ENCODE measurements at places on chromosomes 6 and 20. TPM values are rescaled to one million over a fixed set of nuclear protein-coding genes. Genes with fewer than 3 reads are reported as not detected.

DNA sequence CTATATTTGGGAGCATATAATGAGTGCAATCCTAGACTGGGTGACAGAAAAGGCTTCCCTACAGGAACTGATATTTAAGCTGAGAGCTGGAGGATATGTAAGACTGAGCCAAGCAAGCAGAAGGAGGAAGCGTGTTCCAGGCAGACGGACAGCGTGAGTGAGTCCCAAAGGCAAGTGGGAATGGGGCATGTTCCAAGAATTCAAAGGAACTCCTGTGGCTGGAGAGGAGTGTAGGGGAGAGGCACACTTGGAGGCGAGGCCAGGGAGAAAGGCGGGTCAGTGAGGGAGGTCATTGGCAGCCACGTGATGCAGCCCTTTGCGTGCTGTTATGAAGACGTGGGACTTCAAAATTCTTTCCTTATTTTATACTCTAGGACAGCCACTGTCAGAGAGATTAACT is 27.9 kb upstream of the SGK1 start:
- H3K4me3 ChIP-seq, result no peak overlapping the region
- no peaks in the 10 kb centered on the region for H3K27me3 ChIP-seq
- peaks cover 6% of the 10 kb centered on the region for H3K4me1 ChIP-seq
- H3K27ac ChIP-seq, result no peak overlapping the region

DNA sequence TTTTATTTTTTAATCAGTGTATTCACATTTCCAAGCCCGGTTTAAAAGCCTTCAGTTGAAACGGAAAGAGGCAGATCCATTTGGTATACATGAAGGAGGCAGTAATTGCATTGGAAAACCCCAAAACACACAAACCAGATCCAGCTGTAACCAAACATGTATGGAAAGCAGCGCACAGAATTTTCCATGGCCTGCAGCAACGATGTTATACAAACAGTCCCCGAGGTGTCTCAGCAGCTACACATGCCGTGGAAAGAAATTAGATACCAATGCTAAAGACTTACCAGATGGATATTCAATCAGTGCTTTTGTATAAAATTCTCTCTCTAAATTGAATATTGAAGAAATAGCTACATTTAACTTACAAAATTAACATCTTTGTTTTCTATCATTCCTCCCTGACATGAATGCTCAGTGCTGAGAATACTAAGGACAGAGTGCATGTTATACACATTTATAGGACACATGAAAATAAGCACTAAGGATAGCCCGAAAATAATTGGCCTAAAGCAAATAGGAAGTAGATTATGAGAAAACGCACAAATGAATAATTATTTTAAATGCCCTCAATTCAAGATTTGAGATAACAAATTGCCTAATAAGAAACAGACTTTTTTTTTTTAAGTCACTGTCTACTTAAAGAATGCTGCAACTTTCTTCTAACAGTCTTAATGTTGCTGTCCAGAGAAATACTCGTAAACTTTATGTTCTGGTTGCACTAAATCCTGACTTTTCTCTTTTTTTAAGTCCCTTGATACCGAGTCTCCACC is 713.1 kb downstream of the HDGFL1 start:
- H3K4me3 ChIP-seq, result no peak overlapping the region
- no peaks in the 10 kb centered on the region for H3K27me3 ChIP-seq
- DNase-seq, result no peak
- no peaks in the 10 kb centered on the region for H3K4me1 ChIP-seq

DNA sequence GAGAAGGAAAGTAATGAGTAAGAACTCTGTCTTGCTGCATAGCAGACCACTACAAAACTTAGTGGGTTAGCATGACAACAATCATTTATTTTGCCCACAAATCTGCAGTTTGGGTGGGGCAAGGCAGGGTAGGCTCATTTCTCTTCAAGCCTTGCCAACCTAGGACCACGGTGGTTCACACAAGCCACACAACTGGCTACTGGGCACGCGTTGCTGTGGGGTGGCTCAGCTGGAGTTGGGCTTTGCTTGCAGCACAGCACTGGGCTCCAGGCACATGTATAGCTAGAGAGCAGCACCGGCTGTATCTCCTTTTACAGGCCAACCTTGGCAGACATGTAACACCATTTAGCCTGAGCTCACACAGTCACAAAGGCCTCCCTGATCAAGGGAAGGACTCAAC is 4.6 kb upstream of the NXT1 start:
- no peak overlapping the region for H3K27ac ChIP-seq
- H3K36me3 ChIP-seq, result no peaks in the 10 kb centered on the region
- H3K27me3 ChIP-seq, result no peaks in the 10 kb centered on the region
- H3K4me1 ChIP-seq, result peaks cover 19% of the 10 kb centered on the region

DNA sequence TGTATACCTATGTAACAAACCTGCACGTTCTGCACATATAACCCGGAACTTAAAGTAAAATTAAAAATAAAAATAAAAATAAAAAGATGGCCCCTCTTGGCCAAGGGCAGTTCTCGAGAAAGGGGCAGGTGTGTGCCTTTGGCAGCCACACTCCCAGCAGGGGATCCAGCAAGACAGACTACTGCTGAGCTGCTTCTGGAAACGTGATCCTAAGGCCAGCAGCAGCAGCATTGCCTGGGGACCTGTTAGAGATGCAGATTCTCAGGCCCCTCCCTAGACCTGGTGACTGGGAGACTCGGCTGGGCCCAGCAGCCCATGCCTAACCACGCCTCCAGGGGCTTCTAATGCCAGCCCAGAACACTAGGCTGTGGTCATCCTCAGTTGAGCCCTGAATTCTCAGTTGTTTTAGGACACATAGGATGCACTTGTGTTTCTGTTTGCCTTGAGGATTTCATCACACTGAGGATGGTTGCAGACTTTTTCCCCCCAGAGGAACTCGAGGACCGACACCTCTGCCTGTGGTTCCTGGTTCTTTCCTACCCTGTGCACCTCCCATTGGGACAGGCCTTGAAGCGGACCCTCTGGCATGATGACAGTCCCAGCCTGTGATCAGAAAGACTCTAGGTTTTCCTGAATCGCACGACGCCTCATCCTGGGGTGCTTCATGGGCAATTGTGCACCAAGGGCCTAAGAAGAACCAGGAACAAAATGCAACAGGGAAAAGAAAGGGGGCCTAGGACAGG is 105.9 kb downstream of the TOX2 start:
- peaks cover 30% of the 10 kb centered on the region for H3K4me1 ChIP-seq
- peak overlapping the region; percentile 64 for H3K4me3 ChIP-seq
- no peak overlapping the region for H3K27ac ChIP-seq
- no peaks in the 10 kb centered on the region for H3K36me3 ChIP-seq

GRCh38 chr6:77587963-77588362 is 64.9 kb upstream of the MEI4 start:
- no peaks in the 10 kb centered on the region for H3K27me3 ChIP-seq
- H3K4me1 ChIP-seq, result no peaks in the 10 kb centered on the region
- no peak overlapping the region for H3K27ac ChIP-seq
- H3K36me3 ChIP-seq, result no peaks in the 10 kb centered on the region

DNA sequence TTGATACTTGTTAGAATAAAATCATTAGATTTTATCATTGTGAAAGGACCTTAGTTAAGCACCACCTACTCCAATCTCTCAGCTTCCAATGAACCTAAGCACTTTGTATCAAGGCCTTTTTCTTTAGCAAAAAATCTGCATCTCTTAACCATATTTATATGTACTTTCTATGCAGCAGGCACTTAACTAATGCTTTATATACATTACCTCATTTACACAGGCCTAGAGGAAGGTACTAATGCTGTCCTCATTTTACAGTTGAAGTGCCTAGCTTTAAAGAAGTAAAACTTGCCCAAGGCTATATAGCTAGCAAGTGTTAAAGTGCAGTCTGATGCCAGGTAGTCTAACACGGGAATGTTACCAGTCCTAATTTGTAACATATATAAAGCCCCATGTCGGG is 14.0 kb downstream of the MAP3K7 start:
- H3K27ac ChIP-seq, result no peak overlapping the region
- DNase-seq, result no peak
- no peaks in the 10 kb centered on the region for H3K27me3 ChIP-seq
- no peaks in the 10 kb centered on the region for H3K4me1 ChIP-seq
- peaks cover 11% of the 10 kb centered on the region for H3K36me3 ChIP-seq

DNA sequence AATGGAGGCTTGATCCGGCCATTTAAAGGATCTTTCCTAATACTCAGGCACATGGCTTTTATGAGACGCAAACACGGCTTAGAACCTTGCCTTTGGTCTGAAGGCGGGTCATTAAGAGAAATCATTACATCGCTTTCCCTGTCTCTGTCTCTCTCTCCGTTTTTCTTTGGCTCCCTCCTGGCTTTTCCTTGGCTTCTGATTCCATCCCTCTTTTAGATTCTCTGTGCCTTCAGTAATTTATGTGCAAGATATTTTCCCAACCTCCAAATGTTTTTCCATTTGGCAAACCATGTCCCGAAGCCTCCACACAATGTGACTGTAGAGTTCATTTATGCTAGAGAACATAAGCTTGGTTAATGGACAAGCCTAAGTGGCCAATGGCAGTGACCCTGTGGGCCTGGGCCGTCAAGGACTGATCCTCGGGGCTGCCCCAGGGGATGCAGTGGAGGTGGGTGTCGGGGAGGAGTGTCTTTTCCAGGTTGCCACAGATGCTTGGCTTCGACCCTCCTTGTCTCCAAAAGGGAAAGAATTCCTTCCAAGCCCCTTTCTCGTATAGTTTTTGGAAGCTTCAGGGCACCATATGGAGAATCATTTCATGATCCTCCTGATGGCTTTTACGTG is 157.0 kb downstream of the SCML4 start:
- peaks cover 6% of the 10 kb centered on the region for H3K27me3 ChIP-seq
- no peak overlapping the region for H3K4me3 ChIP-seq
- no peak overlapping the region for H3K27ac ChIP-seq

- H3K36me3 ChIP-seq, result no peaks in the 10 kb centered on the region
- no peaks in the 10 kb centered on the region for H3K27me3 ChIP-seq
- no peak within 1 kb of the TSS for H3K4me3 ChIP-seq
- no peaks in the 10 kb centered on the region for H3K4me1 ChIP-seq
- DNase-seq, result no peak
Measured at GRCh38 chr20:33053291-33054106, at the start of gene BPIFB3. Gene BPIFB3, plus strand, starts transcription at chr20:33053903. Its CDS starts 1,533 bp downstream, at chr20:33055436.

GRCh38 chr6:43900916-43901732 is 131.1 kb downstream of the VEGFA start:
- H3K27ac ChIP-seq, result no peak overlapping the region
- H3K4me1 ChIP-seq, result no peaks in the 10 kb centered on the region
- peaks cover 5% of the 10 kb centered on the region for H3K27me3 ChIP-seq
- no peak for DNase-seq
- no peak overlapping the region for H3K4me3 ChIP-seq

GRCh38 chr6:11580686-11581405 is 43.3 kb downstream of the TMEM170B start:
- no peak for DNase-seq
- no peak overlapping the region for H3K27ac ChIP-seq
- no peak overlapping the region for H3K4me3 ChIP-seq
- no peaks in the 10 kb centered on the region for H3K4me1 ChIP-seq
- no peaks in the 10 kb centered on the region for H3K27me3 ChIP-seq

- H3K36me3 ChIP-seq, result no peaks in the 10 kb centered on the region
- no peak overlapping the region for H3K4me3 ChIP-seq
- no peaks in the 10 kb centered on the region for H3K4me1 ChIP-seq
- H3K27ac ChIP-seq, result no peak overlapping the region
- DNase-seq, result no peak
Measured at GRCh38 chr6:150710236-150710635, 110.6 kb downstream of the PLEKHG1 start.

DNA sequence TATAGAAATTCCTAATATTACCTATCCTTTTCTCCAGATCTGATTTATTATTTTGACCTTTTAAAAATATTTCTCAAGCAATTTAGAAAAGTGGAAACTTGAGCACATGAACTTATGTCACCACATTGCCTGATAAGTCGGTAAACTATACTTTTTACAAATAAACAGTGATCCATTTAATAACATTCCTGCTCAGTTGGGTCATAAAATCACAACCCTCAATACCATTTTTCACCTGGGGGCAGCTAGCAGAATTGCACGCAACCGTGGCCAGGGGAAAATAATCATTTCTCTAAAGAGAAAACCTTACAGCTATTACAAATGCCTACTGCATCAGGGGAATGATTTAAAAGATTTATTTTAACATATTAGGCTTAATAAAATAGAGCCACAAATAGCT is 614.5 kb downstream of the PHF3 start:
- no peak overlapping the region for H3K27ac ChIP-seq
- no peaks in the 10 kb centered on the region for H3K4me1 ChIP-seq
- H3K27me3 ChIP-seq, result no peaks in the 10 kb centered on the region
- no peaks in the 10 kb centered on the region for H3K36me3 ChIP-seq

GRCh38 chr6:112651239-112651638 is 304.1 kb downstream of the RFPL4B start:
- no peak overlapping the region for H3K4me3 ChIP-seq
- no peaks in the 10 kb centered on the region for H3K36me3 ChIP-seq
- no peak for DNase-seq
- H3K4me1 ChIP-seq, result no peaks in the 10 kb centered on the region
- no peaks in the 10 kb centered on the region for H3K27me3 ChIP-seq

- H3K36me3 ChIP-seq, result peaks cover 5% of the 10 kb centered on the region
- H3K4me3 ChIP-seq, result peak overlapping the region; percentile 88
- H3K27ac ChIP-seq, result peak overlapping the region; percentile 100
- peak; percentile 65 for DNase-seq
Measured at GRCh38 chr6:26284537-26285142, 80.4 kb upstream of the BTN3A2 start.

DNA sequence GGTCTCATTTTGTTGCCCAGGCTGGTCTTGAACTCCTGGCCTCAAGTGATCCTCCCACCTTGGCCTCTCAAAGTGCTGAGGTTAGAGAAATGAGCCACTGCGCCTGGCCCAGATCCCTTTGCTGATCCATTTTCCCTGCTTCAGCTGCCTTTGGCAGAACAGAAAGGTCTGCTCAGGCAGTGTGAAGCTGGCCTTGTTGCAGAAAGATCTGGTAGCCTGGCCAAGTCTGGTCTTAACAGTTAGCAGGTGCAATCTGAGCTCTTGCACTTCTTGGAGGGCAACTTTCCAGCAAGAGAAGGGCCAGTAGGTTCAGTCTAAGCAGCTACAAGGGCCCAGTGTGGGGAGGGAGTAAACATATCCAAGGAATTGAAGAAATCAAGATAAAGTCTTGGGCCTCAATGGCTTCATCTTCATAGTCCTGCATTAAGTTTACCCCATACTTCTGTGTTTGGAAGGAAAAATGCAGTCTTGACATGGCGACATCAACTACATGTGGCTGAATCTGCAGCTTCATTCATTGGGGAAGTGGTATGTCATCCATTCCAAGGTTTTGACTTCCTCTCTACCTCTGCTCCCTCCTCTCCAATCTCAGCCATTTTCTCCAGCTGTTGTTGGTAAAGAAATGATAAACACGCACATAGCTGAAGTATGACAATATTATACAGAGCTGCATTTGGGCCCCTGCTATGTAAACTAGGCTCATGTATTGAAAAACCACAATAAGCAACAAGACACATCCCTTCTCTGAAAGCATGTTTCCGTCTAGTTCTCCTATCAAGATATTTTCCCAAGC is 39.0 kb upstream of the NEDD9 start:
- H3K27me3 ChIP-seq, result no peaks in the 10 kb centered on the region
- peaks cover 16% of the 10 kb centered on the region for H3K4me1 ChIP-seq
- DNase-seq, result no peak
- H3K36me3 ChIP-seq, result peaks cover 2% of the 10 kb centered on the region

- H3K27me3 ChIP-seq, result no peaks in the 10 kb centered on the region
- no peak for DNase-seq
- no peaks in the 10 kb centered on the region for H3K4me1 ChIP-seq
- H3K36me3 ChIP-seq, result no peaks in the 10 kb centered on the region
- no peak overlapping the region for H3K27ac ChIP-seq
- H3K4me3 ChIP-seq, result no peak overlapping the region
Measured at GRCh38 chr6:69391106-69391505, 405.7 kb downstream of the LMBRD1 start.

The PTGIS gene
- 1.8 TPM for total RNA-seq

The NR2E1 gene
- not detected for total RNA-seq

The TOP1 gene
- total RNA-seq, result 86.1 TPM

The AKAP7 gene
- 6.8 TPM for total RNA-seq

The MLN gene
- not detected for total RNA-seq

The WFDC10B gene
- not detected for total RNA-seq

The MTFR2 gene
- 34.3 TPM for total RNA-seq

The SLC25A27 gene
- 1.1 TPM for total RNA-seq

All from activated T-cell treated with anti-CD3 and anti-CD28 coated beads, Interleukin-2, amount 50 U/mL, for 72 hours (primary cell).